ENCODE measurements at places on chromosomes 3 and 15.

DNA sequence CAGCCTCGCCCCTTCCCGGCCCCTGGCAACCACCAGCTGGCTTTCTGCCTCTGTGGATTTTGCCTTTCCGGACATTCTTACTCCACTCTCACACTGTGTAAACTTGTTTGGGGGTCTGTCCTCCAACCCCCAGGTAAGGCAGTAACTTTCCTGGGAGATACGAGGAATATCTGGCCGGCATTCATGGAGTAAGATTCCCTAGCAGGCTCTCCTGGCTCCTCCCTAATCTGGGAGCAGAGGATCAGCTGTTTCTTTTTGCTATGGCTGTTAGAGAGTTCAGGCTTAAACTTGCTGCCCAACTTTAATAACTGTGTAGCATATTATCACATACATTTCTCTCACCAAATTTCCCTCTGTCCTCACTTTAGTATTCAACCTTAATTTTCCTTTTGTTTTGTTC is 64.3 kb downstream of the IGF2BP2 start:
- no peak for DNase-seq

DNA sequence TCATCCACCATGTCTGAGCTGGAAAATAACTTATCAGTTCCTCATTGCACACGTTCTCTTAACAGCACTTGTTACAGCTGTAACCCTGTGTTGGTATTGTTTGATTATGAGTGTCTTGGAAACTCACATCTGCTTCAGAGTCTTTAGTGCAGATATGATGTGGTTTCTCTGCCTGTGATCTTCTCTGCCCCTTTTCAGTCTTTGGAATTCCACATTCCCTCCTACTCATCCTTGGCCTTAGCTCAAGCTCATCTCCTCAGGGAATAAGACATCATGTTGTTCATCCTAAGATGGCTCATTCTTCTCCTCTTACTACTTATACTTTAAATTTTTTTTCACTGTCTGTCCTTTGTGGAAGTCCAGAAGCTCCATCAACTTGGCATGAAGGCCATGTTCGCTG is 77.7 kb downstream of the SYNPR start:
- DNase-seq = no peak

DNA sequence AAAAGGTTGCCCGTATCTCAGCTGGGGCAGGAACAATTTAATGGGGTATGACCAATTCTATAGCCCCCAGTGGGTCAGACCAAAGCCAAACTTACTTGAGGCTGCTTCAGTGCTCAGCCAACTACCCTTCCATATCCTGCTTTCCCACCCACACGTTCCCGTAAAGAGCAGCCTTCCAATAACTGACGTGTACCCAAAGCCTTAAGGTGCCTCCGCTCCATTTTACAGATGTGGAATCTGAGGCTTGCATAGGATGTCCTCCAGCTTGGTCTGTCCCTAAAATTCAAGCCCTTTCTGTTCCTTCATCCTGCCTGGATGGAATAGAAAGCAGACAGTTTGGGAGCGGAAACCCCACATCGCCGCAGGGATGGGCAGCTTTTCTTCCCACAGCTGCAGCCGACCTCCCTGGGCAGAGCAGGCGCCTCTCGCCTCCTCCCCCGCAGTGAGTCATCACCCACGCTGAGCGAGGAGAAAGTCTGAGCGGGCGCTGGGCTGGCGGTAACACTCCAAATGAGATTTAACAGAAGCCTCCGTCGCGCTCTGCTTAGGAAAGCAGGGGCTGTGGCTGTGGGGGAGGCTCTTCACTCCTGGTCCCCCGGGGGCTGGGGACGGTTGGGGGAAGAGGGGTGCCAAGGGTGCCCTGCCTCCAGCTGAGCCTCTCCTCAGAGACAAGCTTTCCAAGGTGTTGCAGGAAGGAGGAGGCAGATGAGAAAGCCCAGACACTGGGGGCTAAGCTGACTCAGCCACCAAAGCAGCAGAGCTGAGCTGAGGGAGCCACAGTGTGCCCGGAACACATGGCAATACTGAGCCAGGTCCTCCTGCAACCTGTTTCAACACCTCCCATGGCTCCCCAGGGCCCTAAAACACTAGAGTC is 57.8 kb upstream of the HRH1 start:
- DNase-seq = peak; percentile 82

DNA sequence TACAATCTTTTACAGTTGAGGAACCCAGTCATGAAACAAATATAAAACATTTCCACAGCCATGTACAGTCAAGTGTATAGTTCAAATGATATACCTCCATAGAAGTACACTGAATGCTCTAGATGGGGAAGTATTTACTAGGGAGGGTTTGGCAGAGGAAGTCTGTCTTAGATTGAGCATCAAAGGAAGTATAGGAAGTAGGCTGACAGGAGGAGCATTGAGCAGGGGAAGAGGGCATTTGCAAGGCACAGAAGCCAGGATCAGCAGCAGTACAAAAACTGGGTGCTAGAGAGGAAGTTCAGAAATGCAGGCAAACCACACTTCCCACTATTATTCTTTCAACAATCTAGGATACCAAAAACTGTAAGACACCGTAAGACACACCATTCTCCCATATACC is 122.6 kb downstream of the ANO10 start:
- no peak for DNase-seq

DNA sequence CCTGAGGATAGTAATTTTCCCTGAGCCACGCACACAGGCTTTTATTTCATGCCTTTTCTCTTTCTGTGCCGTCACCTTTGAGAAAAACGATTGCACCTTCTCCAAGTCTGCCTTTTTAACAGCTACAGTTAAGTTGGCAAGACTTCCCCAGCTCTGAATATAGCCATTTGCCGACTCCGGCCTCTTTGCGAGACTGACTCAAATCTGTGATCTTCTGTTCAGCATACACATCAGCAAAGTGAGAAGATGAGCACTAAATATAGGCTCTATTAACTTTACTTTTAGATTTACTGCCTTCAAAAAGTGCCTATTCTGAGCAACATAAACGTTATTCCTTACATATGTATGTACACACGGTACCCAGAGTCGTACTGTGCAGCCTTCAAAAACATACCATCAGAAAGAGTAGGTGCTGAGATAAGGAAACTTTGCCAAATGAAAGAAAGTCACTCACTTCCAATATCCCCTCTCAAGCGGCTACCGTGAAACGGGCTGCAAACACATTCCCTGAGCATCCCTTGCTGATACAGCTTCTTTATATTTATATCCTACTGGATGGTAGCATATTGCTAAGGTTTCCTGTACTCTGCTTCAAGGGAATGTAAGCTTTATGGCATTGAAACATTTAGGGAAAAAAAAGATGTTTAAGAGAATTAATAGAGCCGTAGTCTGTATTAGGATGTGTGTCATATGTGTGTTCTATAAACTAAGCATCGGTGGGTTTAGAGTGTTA is 283.3 kb upstream of the TPRG1 start:
- DNase-seq = no peak

DNA sequence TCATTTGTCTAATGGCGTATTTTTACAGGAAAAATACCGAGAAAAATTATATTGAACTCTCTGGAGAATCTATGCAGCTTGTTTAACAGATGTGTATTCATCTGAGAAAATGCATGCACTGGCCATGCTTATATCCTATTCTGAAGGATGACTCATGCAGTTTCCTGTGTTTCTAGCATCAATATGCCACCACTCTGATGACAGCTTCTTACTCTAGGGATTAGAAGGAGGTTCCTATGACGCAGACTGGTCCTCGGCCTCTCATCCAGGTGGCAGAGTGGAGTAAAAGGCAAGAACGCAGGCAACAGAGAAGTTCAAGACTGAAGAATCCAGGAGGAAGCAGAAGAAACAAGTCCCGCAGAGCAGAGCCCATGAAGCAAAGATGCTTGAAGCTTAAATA is 910.0 kb upstream of the ROBO1 start:
- no peak for DNase-seq

DNA sequence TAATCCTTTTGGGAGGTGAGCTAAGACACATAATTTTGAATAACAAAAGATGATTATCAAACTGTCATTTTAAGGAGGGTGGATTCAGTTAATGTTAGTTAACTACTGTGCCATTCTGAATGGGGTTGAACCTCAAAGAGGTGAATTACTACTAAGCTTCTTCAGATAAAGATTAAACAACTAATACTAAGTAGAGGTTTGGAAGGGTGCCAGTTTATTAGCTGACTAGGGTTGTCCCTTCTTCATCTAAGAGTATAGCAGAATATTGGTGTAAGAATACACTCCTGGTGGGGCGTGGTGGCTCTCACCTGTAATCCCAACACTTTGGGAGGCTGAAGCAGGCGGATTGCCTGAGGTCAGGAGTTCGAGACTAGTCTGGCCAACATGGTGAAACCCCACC is 123.1 kb upstream of the LRRFIP2 start:
- no peak for DNase-seq

DNA sequence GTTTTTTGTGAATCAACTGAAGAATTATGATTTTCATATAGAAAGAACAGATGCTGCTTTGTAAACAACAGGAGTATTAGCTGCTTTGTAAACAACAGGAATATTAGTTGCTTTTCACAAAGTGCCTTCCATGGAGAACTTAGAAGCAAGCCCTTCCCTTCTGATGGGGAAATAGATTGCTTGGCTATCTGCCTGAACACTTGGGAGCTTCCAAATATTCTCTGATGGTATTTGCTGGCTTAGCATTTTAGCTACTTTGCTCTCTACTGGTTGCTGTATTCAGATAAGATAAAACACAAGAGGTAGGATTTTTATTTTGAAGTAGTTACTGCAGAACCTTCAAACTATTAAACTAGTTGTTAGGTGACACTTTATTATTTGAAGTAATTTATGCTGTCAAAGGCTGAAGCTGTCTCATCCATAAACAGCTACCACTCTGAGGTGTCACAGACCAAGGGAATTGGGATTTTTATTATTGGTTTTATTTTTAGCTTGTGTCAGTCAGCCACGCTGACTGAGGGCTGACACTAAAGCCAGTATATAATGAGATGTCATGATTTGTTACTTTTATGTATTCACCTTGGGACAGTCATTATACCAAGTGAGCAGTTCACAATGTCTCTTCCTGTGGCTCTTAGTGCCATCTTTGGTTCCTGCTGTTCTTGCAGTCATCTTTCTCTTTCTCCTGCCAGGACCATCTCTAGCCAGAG is 50.0 kb downstream of the ZIC1 start:
- DNase-seq = no peak

DNA sequence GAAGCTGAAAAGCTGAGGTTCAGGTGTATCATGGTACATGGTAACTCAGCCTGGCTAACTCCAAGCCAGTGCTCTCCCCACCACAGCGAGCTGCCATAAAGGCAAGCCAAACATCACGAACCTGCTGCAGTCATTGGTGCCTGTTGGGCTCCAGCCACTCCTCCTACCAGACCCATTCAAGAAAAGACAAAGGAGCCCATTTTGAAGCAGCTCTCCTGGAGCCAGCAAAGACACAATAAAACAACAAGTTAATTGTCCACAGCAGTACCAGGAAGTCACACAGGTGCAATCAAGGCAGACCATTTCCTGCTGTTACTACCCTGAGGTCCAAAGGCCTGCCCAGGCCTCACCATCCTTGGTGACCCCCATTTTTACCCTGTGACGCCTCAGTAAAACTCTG is 77.6 kb downstream of the DAPK2 start:
- DNase-seq = peak; percentile 23

DNA sequence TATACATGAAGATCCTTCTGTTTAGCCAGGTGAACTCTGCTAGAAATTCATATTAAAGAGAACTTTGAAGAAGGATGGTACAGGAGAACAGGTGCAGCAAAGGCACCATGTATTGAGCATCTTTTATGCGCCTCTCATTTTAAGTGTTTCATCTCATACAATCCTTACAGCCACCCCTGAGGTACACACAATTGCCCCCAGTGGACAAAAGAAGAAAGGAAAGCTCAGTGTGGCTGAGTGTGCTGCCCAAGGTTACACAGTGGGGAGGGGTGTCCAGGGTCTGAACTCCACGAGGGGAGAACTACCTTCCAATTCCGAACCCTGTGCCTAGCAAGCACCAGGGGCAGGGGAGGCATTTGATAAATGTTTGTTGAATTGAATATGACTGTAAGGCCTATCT is 98.6 kb downstream of the MECOM start:
- DNase-seq = no peak

- DNase-seq = no peak
Measured at GRCh38 chr3:36786921-36787890, 22.9 kb upstream of the DCLK3 start.

DNA sequence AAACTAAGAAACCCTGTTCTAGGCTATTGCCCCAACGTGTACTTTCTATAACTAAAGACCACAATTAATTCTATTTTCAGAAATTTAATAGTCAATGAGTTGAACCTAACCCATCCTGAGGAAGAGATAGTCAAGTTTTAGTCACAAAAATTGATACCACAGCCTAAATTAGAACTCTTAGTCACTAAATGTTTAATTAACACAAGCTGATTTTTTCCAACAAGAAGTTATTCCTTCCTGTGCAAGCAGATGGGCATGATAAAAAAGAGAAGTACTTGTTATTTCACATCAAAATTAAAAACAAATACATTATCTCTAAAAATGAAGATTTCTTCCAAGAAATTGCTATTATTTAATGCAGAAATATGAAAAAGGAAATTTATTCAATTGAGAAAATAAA is 38.4 kb upstream of the TERB2 start:
- DNase-seq = no peak

DNA sequence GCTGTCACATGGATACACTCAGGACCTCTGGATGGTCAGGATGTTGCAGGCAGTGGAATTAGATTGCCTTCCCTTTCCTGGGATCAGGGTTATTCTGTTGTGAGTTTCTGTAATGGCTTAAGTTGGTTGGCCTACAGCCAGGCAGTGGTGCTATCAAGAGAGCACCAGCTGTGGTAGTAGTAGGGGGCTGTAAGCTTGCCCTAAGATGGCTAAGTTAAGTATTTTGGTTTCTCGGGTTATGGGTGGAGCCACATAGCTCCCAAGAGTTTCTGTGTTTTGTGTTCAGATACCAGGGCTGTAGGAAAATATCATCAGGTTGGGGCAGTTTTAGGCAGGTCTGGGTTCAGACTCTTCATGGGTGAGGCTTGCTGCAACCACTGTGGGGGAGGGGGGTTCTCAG is 59.6 kb downstream of the LEKR1 start:
- DNase-seq = no peak

GRCh38 chr15:23835953-23836352 is 148.8 kb upstream of the NDN start:
- DNase-seq = no peak

- DNase-seq = no peak
Measured at GRCh38 chr3:72535772-72536171, 312.5 kb downstream of the SHQ1 start.

- DNase-seq = no peak
Measured at GRCh38 chr3:110248666-110249065, 823.0 kb upstream of the NECTIN3 start.

Measured in right atrium auricular region (tissue), 2 donors.